ENCODE measurements at places on chromosomes 5 and 9.

DNA sequence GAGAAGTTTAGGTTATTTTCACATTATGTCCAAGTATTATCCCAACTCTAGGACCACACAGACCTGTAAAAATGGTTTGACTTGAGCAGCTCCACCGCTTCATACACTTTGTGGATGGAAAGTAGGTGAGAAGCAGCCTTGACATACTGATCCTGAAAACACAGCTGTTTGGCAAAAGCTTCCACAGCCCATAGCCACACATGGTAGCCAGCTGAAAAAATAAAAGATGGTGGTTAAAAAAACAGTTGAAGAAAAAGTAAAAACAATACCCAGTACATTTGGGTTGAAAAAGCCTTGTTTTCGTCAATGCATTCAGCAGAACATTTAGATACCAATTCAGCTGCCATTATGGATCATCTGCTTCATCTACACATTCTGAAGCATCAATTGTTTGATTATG lies 36.7 kb downstream of the GEMIN5 start:
- no peak for DNase-seq

- DNase-seq: no peak
Measured at GRCh38 chr5:174325961-174326360, 280.5 kb downstream of the NSG2 start.

GRCh38 chr5:115455301-115455707 lies 89.3 kb downstream of the FEM1C start:
- no peak for DNase-seq

DNA sequence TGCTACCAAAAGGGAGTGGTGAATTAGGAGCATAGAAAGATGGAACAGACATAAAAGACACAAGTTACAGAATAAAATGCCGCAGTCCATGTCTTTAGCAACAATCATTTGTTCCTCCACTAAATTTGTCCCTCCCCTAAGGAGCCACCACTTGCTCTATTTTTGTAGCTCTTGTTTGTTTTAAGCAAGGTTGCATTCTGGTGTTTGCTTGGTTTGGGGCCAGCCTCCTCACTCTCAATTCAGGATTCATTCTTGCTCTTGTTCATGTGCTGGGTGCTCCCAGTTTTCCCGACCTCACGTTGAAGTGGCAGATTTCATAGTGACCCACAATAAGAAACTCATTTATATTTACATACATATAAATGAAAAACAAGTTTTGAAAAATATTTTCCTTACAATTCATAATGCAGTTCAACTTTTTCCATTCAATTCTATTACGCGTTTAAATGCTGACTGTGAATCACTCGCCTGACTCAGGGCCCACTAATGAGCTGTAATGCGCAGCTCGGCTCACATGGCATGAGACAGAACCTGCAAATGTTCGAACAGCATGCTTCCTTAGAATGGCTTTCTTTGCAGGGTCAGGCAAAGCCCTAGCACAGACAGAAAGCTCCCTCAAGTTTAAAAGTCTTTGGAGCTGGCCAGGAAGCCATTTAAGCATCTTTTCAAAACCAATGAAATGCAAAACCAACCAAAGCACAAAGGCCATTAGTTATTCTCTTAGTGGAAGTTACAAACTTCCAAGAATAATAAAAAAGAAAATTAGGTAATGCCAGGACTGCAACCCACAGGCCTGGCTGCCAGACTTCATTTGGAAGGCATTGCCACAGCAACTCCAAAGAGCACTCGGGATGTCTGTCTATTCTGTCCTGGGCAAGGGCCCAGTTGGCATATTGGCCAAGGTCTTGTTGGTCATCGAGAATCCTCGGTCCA lies 41.7 kb downstream of the RETREG1 start:
- DNase-seq: peak; percentile 69

DNA sequence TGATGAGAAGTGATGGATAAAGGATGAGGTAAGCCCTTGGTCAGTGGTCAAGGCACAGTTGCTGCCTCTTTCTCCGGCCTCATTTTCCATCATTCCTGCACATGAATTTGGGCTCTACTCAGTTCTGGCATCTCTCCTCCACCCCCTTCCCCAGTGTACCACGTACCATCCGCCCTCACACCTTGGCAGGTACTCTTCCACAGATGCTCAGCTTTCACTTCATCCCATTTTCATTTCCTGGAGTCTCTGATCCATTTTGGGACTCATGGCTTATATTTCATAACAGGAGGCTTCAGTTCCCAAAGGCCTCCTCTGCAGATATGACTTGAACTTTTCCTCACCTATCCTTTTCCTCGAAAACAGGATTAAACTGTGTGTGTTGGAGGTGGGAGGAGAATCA lies 326.7 kb downstream of the ASTN2 start:
- DNase-seq: no peak

DNA sequence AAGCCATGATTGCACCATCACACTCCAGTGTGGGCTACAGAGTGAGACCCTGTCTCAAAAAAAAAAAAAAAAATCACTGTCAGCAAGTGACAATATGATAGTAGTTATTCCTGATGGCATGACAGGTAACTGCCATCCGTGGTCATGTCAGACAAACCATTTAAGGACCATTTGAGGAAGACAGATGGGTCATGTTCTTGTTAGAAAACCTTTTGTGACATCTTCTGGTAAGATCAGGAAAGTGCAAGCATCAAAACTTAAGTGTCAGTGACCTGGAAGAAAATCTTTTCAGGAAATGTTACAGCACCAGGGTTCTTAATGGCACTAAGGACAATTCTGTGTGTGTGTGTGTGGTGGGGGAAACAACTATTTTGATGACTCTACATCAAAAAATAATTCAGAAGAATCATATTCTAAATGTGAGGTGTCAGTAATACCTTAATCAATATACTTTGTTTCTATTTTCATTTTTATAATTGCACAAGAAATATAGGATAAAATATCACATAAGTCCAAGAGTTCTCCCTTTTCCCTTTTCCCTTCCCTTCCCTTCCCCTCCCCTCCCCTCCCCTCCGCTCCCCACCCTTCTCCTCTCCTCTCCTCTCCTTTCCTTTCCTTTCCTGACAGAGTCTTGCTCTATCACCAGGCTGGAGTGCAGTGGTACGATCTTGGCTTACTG lies 17.8 kb downstream of the SLC38A9 start:
- no peak for DNase-seq

DNA sequence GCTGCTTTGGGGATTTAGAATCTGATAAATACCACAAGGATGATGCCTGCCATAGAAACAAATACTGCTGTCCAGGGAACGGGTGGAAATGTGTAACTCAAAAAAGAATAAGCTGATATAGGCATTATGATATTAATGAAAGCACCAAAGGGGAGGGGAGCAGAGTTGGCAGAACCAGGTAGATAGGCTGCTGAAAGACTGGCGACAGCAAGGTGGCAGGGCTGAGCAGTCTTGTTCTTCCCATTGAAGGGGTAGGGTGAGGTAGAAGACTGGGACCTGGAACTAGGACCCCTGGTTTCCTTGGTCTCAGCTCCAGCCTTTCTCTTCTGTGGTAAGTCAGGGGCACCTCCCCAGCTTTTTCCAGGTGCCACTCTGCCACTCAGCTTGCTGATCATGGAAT lies 31.4 kb upstream of the TMOD1 start:
- peak; percentile 25 for DNase-seq

- no peak for DNase-seq
Measured at GRCh38 chr5:7801891-7802614, 48.9 kb downstream of the CFAP90 start.

- no peak for DNase-seq
Measured at GRCh38 chr9:109095321-109095720, 24.4 kb downstream of the TMEM245 start.

DNA sequence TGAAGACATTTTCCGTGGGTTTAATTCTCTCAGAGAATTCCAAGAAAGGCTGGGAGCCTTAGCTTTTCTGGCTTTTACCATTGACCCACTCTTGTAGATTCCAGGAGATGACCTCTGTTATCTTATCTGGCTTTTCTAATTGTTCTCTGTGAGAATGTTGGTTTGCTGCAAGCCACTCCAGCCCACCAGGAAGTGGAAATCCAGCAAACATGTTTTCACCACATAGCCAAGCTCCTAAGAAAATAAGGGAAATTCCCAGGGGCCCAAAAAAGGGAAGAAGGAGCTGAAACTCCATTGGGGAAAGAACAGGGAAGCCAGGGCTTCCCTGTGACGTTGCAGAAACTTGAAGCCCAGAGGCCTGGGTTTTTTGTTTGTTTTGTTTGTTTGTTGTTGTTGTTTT lies 19.7 kb downstream of the GPR107 start:
- no peak for DNase-seq

DNA sequence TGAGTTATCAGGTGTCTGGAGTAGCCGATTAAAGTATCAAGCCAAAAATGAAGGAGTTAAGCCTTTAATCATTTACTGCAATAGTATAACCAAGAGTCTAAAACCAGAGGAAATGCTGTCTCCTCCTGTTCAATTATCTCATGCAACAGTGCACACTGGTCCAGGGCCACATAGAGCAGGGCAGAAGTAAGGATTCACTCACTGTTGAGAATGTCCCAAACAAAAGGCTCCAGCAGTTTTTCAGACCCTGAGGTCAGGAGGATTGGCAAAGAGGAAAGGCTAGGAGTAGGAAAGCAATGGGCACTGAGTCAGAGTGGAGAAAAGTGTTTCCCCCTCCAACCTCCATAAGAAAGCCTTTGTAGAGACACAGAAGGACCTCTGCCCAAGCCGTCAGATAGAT lies 168.2 kb downstream of the RNF180 start:
- no peak for DNase-seq

DNA sequence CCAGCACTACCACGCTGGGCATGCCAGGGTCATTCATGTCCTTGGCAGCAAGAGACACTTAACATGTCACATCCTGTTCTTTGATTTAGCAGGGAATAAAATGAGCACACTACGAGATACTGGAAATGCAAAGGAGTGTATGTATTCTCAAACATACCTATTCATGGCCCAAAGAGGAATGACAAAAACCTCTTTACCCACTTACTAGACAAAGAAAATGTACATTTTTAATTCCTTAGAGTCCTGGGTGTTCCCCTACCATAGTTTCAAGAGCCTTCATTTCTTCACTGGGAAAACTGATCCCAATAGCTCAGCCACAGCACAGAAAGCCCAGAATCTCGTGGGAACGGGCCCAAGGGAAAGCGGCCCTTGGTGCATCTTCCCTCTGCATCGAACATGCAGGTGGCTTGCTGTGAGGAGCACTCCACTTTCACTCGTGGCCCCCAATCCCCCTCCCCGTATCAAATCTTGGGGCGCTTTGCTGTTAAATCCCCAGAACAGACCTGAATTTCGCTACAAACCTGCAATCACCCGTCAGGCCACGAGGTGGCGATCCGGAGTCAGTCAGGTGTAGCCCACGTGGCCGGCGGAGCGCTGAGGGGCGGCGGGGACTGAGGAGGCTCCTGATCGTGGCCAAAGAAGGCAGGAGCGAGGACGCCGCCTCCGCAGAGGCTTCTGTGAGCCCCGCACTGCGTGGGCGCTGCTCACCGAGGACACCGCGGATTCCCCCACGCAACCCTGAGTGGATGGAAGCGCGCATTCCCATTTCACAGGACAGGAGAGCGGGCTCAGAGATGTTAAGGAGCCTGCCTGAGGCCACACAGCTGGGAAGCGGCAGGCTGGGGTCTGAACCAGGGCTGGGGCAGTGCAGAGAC lies 91.4 kb downstream of the LMX1B start:
- peak; percentile 74 for DNase-seq

DNA sequence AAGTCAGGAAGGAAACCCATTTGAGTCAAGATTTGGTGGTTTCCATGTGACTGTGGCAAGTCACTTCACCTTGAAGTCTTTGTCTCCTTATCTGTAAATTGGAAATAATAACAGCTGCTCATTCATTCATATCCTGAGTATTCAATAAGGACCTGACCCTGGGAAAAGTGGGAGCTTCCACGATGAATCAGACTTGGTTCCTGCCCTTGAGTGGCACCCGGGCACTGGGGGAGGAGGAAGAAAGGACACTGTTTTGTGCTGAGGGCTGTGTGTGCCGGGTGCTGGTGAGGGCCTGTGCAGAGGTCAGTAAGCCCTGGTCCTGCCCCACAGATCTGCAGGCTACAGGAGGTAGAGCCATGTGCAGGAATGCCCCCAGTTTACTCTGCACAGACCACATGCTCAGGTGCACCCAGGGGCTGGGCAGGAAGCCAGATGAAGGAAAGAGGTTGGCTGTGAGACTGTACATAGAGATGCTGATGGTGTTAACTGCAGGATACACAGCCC lies 6.8 kb downstream of the NDST1 start:
- peak; percentile 64 for DNase-seq

DNA sequence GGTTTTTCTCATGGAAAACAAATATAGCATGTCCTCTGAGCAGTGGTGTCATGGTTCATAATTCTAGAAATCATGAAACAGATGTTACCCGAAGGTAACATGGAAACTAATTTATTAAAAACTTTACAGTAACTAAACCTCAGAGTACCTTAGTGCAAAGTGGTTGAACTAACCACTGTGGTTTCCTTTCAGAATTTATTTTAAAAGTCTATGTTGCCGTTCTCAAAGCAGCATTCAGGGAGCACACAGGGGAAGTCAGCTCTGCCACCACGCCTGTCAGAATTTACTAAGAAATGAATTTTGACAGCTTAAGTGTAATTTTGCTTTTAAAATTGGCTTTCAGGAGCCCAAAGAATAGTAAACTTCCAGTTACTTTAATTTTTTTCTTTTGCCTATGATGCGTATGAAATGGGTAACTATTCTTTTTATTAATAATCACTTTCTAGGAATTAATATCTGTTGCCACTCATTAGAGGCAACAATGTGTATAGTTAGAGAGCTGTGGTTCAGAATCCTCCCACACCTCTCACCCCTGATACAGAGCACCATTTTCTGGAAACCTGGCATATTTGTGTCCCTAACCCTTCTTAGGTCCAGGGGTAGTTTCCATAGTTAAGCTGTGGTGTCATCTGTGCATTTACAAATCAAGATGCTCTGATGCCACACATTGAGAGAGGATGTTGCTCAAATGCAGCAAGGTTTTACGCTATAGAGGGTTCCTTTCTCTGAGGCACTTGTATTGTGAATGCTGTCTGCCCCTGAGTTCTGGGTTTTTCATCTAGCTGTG lies 202.6 kb downstream of the ZSWIM6 start:
- DNase-seq: no peak

GRCh38 chr9:88411471-88411870 lies 23.2 kb downstream of the SPIN1 start:
- no peak for DNase-seq

DNA sequence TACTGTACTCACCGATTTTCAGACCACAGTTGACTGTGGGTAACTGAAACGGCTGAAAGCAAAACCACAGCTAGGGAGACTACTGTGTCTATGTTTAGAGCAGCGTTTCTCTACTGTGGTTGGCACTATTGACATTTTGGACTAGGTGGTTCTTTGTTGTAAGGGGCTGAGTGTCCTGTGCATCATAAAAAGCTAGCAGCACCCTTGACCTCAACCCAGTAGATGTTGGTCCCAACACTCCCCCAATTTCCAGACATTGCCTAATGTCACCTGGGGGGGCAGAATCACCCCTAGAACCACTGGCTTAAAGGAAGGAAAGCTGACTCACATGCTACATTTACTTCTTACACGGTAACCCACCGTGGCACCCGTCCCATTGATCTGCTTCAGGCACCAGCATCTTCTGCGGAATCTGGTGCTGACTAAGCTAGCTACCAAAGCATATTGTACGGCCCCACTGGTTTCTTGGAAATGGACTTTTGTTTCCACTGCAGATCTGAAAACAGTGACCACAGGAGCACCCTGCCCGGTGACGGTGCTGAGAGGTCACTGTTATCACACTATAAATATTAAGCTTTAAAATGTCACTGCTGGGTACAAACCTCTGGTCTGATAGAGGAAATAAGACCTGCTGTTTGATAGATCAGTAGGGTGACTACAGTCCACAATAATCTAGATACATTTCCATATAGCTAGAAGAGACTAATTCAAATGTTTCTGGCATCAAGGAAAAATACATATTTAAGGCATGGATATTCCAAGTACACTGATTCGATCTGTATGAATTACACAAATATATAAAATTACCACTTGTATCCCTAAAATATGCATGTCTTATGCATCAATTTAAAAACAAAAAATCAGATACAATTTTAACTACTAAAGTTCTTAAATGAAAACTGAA lies 151.4 kb downstream of the HSD17B3 start:
- no peak for DNase-seq

Measured in dorsolateral prefrontal cortex (tissue), 122 donors.